Stimulated activated CD8-positive, alpha-beta memory T cell treated with anti-CD3 and anti-CD28 coated beads, Interleukin-15, amount 100 ng/mL, for 24 hours (primary cell): ENCODE measurements at places on chromosomes 7 and 10.

- no peak for DNase-seq
Measured at GRCh38 chr10:36050763-36051499, 408.8 kb upstream of the FZD8 start.

- DNase-seq = no peak
Measured at GRCh38 chr7:122183106-122183505, 39.1 kb upstream of the AASS start.

- no peak for DNase-seq
Measured at GRCh38 chr7:92708111-92709042, 118.2 kb upstream of the FAM133B start.

- no peak for DNase-seq
Measured at GRCh38 chr10:49827297-49827696, 65.2 kb upstream of the OGDHL start.

GRCh38 chr7:73577627-73578341, 595 bp downstream of the TBL2 start:
- no peak for DNase-seq

- no peak for DNase-seq
Measured at GRCh38 chr7:133303931-133304330, 51.1 kb downstream of the EXOC4 start.

GRCh38 chr10:96902731-96903358, 70.7 kb downstream of the LCOR start:
- no peak for DNase-seq

DNA sequence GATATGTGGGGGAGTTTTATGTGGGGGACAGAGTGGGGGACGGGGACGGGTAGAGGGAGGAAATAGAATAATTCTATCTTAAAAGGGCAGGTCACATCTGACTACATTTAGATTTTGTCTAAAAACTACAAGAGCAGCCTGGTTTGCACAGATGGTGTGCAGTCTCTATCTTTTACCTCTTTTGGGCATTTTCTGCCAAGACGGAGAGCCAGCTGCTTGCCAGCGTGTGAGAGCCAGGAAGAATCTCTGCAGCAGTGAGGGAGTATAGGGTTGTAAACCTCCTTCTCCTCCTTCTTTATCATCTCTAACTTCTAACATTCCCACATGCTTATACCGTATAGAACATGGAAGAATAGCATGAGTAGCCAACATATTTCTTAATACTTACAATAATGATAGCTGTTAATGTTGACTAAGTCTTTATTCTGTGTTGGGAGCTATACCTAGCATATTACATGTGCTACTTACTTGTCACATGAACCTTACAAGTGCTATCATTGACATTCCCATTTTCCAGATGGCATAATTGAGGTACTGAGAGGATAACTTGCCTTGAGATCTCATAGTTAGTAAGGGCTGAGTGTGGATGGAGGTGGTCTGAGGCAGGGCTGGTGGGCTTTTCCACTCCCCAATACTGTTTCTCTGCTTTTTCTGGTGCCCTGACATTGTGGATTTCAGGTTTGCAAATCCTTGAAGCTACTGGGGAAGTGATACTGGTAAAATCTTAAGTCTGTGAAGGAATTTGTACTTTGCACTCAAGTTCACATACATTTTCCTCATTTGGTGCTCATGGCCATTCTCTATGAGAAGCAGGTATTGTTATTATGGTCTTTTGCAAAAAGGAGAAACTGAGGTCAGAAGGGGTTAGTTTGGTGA, 1.1 kb downstream of the ENTPD1 start:
- DNase-seq = no peak

- DNase-seq = no peak
Measured at GRCh38 chr10:102403115-102403514, 7.6 kb downstream of the NFKB2 start.

GRCh38 chr7:158277219-158278141, 310.1 kb downstream of the PTPRN2 start:
- DNase-seq = no peak

GRCh38 chr7:137898839-137899721, 52.3 kb upstream of the DGKI start:
- peak; percentile 42 for DNase-seq

GRCh38 chr10:119701861-119702260, 24.0 kb upstream of the INPP5F start:
- no peak for DNase-seq

GRCh38 chr7:148717266-148717793, 18.6 kb downstream of the CUL1 start:
- no peak for DNase-seq

DNA sequence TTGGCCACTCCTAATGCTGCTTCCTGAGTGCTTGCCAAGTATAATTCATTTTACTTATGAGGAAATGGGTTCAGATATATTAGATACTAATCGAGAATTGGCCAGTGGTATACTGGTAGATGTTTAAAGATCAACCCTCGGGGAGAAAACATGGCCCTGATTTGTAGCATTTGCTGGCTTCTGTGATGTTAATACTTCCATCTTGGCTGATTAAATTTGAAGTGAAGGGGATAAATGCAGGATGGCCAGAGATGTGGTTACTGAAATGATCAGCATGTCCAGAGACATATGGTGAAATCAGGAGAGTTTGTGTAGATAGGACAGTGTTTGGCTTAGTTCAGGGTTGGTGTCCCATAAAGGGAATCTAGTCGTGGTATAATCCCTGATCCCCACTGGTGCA, 11.2 kb downstream of the UBE2D4 start:
- DNase-seq = no peak

GRCh38 chr7:43649755-43650274, 66.9 kb downstream of the STK17A start:
- DNase-seq = no peak

DNA sequence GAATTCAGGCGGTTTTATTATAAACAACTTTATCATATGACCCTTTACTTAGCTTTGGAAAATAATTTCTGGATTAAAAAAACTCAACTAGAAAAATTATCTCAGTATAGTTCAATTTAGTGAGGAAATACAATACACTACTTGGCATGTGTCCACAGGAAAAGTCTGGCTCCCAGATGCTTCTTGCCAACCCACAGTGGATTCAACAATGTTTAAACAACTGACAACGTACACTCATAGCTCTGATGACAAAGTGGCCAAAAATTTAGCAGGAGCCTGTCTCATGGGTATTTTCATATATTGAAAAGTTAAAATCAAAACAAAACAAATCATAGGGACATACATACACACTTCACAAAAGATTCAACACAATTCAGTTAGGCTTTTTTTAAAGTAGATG, 158.8 kb downstream of the SKAP2 start:
- DNase-seq = no peak

DNA sequence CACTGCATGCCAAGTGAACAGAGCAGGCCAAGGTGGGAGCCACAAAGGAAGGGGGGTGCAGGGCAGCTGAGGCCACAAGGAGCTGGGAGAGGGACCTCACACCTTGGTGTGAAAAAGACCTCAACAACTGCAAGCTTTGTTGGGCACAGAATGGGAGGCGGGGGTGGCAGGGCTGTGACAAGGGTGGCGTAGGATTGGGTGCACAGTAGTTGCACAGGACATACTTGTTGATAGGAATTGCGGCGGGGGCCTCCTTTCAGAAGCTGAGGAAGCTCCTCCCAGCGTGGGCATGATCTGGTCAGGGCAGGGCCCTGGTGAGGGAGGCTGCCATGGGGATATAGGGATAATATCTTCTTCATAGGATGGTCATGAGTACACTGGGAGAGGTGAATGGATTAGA, 25.8 kb downstream of the POLL start:
- no peak for DNase-seq

DNA sequence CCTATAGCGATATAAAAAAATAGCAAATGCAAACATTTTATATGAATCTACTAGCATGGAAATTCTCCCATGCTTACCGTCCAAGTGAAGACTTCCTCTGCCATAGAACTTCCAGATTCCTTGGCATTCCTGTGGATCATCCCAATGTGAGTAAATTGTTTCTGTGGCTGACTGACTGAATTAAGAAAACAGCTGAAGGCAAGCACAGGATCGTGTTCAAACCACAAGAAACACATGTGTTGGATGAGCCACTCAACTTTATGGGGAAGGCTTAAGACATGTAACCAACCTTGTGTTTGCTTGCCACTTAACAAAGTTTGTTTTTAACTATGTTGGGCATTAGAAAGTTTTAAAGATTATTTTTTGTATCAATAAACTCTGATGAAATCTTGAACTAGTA, 2.6 kb upstream of the MYPN start:
- no peak for DNase-seq

GRCh38 chr10:93749218-93749799, 8.4 kb upstream of the LGI1 start:
- DNase-seq = no peak

- DNase-seq = no peak
Measured at GRCh38 chr10:14967897-14968296, 8.7 kb downstream of the MEIG1 start.

DNA sequence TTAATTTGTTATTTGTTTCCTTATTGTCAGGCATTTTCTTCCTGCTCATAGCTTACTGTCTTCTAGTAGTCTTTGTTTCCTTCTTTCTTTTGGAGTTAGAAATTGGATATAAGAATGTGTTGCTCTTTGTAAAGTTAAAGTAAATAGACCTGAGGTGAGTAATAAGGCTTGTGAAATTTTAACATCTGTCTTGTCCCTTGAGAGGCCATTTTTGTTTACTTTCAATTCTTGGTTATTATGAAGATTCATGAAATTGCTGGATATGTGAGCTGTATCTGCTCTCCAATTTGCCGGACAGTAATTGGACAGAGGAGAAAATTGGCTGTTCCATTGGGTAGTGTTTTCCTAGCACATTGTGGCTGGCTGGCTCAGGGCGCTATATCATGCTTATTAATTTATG, 260.7 kb downstream of the EXOC4 start:
- no peak for DNase-seq

DNA sequence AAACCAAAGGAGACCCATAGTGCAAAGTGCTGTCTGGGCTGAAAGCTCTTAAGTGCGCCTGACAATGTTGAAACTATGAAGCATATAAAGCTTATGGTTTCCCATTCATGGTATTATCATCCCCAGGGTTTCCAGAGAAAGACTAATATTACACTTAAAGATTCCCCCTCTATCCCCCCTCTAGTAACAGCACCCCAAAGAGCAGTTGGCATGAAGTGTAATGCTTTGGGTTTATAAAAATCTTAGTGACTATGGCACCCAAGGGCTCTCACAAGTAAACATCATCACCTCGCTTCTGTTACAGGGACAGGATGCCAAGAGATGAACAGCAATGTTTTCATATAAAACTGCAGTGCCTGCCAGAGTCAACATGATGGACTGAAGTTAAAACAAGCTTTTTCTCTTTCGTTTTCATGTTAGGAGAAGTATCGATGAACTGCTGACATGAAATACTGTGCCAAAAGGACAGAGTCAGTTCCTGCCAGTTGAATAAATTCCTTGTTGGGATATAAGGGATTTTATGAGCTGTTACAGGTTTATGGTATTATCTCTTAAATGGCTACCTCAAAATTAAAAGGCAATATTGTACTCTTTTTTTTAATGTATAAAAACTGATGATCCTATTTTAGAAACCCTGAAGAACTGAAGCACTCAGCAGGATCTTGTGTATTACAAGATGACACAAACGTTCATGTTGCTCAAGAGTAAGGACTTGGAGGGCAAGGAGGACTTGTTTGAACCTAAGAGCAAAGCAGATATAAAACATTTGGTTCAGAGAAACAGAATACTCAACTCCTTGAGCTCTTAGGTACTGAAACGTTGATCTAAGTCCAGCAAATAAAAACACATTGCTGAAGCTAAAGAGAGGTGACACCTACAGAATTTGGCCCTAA, 203.7 kb upstream of the IMMP2L start:
- no peak for DNase-seq

DNA sequence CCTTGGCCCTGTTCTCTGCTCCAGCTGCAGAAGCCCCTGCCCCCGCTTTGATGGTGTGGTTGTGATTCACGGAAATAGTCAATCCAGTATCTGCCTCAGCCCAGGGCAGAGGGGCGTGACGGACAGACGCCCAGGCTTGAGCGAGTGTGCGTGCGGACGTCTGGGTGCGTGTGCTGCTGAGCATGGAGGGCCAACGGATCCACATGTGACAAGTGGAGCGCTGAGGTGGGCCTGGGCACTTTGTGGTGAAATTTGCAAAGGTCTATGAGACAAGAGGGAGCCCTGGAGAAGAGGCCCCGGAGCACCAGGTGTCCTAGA, 94.4 kb downstream of the WDR37 start:
- no peak for DNase-seq

GRCh38 chr10:29176845-29177832, 111.7 kb upstream of the LYZL1 start:
- DNase-seq = no peak

- DNase-seq = no peak
Measured at GRCh38 chr10:62264702-62265436, 3.8 kb downstream of the RTKN2 start.

DNA sequence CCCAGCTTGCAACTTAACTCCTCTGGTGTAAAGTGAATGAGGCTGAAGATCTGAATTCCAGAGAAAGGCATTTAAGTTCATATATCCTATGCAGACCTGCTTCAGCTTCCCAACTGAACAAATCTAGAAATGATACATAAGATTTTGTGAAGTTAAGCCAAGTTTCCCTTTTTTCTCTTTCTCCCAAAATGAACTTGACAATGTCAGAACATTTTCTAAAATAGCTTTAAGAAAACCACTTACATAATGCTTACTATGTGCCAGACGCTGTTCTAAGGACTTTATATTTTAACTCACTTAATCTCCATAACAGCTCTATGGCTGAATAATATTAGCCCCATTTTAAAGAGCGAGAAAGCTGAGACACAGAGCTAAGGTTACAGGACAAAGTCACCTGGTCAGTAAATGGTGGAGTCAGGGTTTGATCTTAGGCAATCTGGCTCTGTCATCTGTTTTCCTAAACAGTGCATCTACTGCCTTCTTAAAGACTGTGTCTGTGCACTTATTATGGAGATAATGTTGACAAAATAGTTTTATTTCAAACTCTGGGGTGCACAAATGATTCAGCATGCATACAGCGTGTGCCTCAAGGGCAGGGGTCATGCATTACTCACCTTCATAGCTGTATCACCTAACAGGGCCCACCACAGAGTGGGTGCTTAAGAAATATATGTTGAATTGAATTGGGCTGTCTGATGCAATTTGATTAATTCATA, 66.8 kb downstream of the RHOBTB1 start:
- no peak for DNase-seq

DNA sequence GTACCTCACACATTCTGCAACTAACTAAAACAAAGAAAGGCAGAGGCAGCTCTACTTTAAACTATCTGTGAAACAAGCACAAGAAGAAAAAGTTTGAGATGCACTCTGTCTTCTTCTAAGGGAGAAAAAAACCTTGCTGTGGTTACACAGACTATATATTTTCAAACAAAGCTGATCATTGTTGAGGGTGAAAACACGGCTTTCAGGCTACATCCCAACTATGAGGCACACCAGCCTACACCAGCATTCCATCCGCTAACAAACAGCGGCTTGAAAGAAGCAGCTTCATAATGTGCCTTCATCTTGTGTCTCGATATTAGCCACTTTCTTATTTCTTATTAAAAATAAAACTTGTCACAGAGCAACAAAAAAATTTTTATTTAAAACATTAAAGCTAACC, 79.1 kb downstream of the USP6NL start:
- no peak for DNase-seq

- no peak for DNase-seq
Measured at GRCh38 chr7:131733604-131734003, 177.2 kb upstream of the PODXL start.

- no peak for DNase-seq
Measured at GRCh38 chr10:65123120-65123519, 1601.9 kb downstream of the REEP3 start.
